Stimulated activated CD8-positive, alpha-beta memory T cell treated with anti-CD3 and anti-CD28 coated beads, Interleukin-7, amount 100 ng/mL, for 48 hours (primary cell): ENCODE measurements at places on chromosomes 1 and 21.
A peak's percentile ranks its signal among the peaks of the same experiment; 100 is the strongest.

- no peak for DNase-seq
Measured at GRCh38 chr1:37828410-37829074, 20.5 kb upstream of the YRDC start.

- no peak for DNase-seq
Measured at GRCh38 chr1:94660994-94661393, 119.4 kb upstream of the F3 start.

GRCh38 chr1:201191653-201192260 is 1.1 kb downstream of the IGFN1 start:
- DNase-seq = peak; percentile 69

DNA sequence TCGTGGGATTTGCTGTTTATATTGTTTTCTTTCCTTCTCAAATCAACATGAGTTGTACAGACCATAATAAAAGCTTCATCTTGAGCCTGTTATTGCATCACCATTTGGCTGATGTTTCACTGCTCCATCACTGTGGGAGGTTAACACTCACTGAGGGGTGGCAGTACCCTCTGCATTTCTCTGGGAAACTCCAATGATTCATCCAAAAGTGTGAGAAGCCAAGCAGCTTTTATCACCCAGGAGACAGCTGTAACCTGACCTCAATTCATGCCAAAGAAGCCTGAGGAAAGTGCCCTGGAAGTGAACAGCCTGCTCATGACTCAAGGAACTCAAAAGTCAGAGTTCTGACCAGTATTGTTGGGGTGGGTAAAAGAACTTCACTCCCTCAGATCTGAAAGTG is 84.1 kb downstream of the GPR88 start:
- peak; percentile 2 for DNase-seq

DNA sequence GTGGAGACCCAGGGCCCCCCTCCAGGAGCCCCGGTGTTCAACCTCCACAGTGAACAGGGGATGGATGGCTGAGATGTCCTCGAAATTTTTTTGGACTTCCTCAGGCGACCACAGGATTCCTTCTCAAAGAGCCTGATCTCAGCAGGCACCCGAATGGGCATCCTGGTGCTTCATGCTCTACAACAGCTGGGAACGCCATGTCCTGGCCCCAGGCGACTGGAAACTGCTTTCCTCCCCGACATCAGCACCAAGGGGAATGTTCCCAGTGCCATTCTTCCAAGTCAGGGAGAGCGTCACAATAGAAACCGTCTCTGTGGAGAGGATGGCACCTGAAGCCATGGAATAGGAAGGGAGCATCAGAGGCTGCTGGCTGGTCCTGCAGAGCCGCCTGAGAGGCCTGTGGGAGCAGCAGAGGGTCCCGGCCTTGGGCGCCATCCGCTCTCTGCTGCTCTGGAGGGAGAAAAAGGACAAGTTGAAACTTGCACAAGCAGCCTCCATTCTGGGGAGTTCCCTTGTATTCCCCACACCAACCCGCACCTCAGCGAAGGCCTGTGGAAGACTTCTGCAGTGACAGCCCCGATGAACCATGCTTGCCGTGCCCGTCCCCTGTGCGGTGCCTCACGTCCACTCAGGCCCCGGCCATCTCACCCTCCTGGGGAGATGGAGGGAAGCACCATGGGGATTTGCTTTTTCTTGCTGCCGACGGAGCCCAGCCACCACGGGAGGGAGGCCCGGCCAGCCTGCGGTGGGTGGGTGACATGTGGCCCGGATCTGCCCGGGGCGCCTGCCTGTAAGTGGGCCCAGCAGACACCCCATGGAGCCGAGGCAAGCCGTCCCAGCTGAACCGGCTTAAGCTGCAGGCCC is 2.3 kb upstream of the ADARB1 start:
- DNase-seq = no peak

DNA sequence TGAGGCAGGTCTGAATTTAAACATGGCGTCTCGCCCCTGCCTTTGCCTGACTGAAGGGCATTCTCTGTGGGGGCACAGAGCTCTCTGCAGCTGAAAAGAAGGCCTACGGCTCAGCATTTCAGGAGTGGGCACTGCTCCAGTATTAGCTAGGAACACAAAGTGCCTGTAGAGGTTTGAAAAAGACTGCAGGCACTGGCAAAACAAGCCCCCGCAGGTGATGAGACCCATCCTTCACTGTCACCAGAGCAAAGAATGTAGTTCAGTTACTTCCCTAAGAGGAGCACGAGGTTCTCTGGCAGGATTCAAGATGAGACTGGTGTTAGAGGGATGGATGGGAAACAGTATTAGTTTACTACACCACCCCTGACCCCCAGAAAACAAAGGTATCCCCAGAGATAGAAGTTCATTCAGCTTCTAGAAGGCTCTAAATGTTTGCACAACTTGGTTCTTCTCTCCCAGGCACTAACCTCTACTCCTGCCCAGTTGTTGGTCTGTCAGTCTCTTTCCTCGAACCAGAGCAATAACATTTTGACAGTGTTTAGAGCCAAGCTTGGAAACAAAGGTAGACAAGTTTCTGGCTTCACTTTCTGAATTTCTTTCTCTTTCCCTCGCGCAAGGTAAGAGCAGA is 101.9 kb upstream of the KCNE2 start:
- no peak for DNase-seq

GRCh38 chr1:180188684-180189175 is 34.1 kb downstream of the QSOX1 start:
- no peak for DNase-seq

DNA sequence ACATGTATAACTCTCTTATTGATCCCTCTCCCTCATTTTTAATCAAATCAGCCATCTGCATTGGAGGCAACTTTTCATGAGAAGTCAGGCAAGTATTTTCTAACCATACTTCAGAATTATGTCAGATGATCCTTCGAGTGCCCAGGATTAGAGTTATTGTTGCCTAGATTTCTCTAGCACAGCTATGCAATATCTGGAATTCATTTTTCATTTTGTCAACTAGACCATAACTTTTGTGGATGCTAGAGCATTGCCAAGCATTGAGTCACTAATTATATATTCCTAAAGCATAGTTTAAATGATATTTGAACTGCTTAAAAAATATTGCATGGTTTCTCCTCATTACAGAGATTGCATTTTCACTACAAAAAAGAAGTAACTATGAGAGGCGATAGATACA is 21.2 kb downstream of the HFM1 start:
- no peak for DNase-seq

- no peak for DNase-seq
Measured at GRCh38 chr21:24289539-24289938, 1317.7 kb downstream of the MRPL39 start.

DNA sequence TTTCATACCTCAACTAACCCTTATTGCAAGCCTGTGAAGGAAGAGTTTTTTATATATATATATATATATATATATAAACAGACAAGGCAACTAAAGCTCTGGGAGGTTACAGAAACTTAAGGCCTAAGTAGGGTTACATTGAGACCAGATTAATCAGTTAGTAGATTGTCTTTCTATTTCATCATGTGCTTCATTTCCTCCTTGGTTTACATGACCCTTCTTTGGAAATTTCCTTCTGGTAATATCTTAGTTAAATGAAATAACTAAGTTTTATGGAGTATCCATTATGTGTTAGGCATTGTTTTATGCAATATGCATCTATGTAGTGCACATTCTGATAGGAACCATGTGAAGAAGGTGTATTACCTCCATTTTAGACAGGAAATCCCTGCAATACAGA is 112.7 kb downstream of the FGGY start:
- no peak for DNase-seq
